Astrocyte (in vitro differentiated cells and primary cell): ENCODE measurements at places on chromosomes 3 and 15.
A peak's percentile ranks its signal among the peaks of the same experiment; 100 is the strongest.

DNA sequence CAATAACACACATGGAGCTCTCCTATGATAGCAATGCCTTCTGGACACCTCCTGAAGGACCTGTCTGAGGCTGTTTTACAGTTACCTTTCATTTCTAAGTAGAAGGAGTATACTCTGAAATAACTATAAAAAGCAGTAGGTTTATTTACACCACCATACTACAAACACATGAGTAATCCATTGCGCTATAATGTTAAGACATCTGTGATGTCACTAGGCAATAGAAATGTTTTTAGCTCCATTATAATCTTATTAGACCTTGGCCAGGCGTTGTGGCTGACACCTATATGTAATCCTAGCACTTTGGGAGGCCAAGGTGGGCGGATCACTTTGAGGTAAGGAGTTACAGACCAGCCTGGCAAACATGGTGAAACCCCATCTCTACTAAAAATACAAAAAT, 24.7 kb downstream of the PXK start:
- no peak for DNase-seq

GRCh38 chr3:23682646-23683045, 123.1 kb upstream of the UBE2E1 start:
- DNase-seq = no peak

GRCh38 chr3:2354702-2355101, 256.0 kb downstream of the CNTN4 start:
- DNase-seq = peak; percentile 2

GRCh38 chr3:124172816-124173215, 180.9 kb upstream of the ROPN1 start:
- DNase-seq = no peak

DNA sequence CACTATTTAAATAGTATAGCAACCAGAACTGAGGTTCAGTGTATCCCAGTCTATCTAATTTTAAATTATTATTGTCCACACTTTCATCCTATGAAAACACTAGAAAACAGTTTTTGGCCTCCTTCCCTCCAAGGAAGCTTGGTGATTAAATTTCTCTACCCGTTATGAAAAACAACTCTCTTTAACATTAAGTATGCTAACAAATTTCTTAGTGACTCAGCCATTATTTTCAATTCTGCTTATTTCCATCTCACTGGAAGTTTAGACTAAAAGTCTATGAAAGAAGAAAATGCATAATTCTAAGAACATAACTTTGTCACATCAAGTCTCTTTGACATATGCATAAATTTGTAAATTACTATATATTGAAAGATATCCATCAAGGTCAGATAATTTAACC, 185.2 kb downstream of the NSUN3 start:
- no peak for DNase-seq

DNA sequence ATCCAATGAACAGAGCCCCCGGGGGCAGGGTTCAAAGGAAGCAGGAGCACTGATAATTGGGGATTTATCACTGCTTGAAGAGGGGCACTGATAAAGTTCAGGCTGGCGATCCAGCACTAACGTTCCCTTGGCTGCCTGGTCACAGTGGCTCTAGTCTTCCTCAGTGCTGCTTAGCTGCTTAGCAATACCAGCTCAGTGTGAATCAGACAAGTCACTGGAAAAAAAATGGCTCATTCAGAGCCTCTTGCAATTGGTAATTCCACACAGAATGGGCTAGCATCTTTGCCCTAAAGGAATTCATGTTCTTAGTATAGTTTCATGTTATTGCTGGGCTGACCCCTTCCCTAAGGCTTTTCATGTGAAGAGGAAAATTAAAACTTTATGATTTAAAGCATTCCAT, 95.7 kb upstream of the SLC2A2 start:
- no peak for DNase-seq

- no peak for DNase-seq
Measured at GRCh38 chr3:122406198-122406597, 9.7 kb downstream of the WDR5B start.

DNA sequence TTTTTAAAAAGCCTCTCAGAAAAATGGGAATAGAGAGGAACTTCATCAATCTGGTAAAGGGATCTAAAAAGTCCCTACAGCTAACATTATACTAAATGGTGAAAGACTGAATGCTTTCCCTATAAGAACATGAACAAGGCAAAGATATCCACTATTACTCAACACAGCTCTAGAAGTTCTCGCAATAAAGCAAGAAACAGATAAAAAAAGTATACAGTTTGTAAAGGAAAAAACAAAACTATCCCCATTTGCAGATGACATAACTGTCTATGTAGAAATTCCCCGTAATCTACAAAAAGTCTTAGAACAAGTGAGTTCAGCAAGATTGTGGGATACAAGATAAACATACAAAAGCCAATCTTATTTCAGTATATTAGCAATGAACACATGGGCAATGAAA, 15.4 kb downstream of the EDC3 start:
- DNase-seq = no peak

GRCh38 chr3:63642488-63642887, 10.0 kb upstream of the SNTN start:
- no peak for DNase-seq

DNA sequence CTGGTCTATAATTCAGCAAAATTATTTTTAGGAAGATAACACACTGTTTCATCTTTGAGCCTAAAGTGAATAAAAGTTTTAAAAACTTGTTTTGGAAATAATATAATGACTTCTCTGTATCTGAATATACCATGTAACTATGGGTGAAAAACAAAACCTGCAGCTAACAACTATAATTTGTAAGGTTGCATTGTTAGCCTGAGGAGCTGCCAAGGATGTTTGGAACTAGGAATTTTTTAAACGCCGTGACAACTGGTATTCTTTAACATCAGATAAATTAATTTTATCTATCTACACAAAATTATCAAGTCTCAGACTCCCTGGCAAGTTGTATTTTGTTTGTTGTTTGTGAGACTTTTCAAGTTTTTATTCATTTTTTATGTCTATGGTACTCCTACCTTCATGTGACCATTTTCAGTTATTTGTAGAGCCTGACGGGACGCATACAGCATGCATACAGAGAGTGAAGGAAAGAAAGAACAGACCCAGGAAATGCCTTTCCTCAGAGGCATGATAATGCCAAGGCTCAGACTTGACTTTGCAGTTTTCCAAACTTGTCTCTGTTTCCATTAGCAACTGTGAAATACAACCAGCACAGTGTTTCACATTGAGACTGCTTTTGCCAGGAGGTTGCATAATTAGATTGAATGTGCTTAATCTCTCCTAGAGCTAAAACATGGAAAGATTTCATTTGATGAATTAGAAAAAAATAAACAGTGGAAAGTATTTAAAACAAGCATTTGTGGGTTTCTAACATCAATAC, 60.8 kb upstream of the ARHGEF26 start:
- DNase-seq = peak; percentile 78

GRCh38 chr3:128782282-128783146, 56.5 kb downstream of the RAB7A start:
- no peak for DNase-seq

- no peak for DNase-seq
Measured at GRCh38 chr3:14761121-14761672, 57.6 kb upstream of the FGD5 start.

DNA sequence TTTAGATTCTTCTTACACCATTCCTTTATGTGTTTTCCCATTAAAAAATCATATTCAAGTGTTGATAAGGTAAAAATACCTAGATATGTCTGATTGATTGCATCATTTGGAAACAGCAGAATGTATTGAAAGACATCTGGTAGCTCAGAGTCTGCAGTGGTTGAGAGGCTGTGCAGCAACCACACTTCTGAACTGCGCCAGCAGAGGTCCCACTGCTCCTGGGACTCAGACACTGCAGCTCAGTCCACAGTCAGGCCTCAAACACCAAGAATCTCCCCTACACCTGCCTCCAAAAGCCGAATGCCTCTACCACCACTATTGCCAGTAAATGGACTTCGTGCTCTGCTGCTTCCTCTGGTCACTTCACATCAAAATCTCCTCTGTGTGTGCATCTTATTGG, 176.9 kb upstream of the LMCD1 start:
- peak; percentile 30 for DNase-seq

DNA sequence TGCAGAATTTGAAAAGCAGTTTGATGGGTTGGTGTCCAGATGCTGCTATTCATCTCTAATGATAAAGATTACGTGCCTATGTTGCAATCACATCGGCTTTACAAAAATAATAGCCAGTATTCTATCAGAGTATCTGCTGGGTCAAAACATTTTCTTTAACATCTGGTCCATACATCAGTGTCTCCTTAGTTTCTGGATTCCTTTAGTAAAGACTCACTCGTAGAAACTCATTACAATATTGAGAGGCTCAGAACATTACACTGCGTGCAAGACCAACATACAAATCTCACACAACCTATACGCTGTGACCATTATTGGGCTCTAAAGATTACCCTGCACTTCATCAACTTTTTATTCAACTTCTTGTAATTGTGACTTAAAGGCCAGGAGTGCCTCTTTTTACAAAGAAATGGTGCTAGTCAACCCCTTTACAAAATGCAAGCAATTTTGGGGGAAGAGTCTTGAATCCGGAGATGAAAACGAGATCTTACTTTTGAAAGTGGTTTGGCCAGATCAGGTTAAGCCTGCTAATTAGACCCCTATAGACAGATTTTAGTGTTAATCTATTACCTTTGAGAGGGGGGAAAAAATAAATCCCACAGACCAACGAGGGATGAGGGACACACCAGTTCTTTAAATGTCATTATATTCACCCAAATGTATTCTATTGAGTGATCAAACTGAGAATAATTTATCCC, 2.9 kb downstream of the TRA2B start:
- DNase-seq = no peak

GRCh38 chr3:32500231-32500630, 2.4 kb downstream of the CMTM6 start:
- DNase-seq = no peak

- DNase-seq = no peak
Measured at GRCh38 chr3:170889132-170889531, 19.1 kb upstream of the RPL22L1 start.

- no peak for DNase-seq
Measured at GRCh38 chr3:63386568-63386967, 108.5 kb downstream of the SYNPR start.

- peak; percentile 16 for DNase-seq
Measured at GRCh38 chr3:186002884-186003472, 65.2 kb upstream of the TRA2B start.

- DNase-seq = no peak
Measured at GRCh38 chr3:128550471-128551126, 57.6 kb upstream of the GATA2 start.

GRCh38 chr3:56467108-56467507, 1.2 kb downstream of the ERC2 start:
- peak; percentile 78 for DNase-seq

GRCh38 chr15:63473007-63473748, 31.2 kb upstream of the USP3 start:
- DNase-seq = no peak

GRCh38 chr3:60990442-60990730, 260.9 kb downstream of the FHIT start:
- DNase-seq = no peak

GRCh38 chr3:153291059-153291685, 129.1 kb downstream of the RAP2B start:
- DNase-seq = no peak

DNA sequence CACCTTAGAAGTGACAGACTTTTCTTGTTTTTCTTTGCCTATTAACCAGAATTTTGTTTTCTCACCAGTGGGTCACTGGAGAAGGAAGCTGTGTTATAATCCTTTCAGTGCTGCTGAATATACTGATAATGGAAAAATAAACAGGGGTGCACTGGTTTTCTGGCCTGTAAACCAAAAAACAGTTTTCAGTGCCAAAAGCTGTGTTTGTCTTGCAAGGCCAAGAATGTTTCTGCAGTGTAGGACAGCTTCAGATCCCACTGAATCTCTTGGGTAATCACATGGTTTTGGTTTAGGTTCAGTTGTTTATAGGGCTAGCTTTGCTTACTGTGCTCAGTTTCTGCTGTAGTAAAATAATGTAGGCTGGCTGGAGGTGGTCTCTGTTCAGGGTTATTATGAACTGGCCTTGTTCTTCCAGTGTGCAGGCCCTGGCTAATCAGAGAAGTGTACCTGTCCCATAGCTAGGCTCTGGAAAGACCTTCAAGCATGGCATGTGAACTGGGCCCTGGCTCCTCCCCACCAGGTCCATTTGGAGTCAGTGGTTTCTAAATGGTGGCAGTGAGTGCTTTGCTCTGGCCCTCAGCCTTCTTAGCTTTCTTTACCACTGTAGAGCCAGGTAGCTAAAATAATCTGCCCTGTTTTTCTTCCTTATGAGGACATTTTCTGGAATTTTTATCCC, 18.7 kb downstream of the PDE8A start:
- no peak for DNase-seq

DNA sequence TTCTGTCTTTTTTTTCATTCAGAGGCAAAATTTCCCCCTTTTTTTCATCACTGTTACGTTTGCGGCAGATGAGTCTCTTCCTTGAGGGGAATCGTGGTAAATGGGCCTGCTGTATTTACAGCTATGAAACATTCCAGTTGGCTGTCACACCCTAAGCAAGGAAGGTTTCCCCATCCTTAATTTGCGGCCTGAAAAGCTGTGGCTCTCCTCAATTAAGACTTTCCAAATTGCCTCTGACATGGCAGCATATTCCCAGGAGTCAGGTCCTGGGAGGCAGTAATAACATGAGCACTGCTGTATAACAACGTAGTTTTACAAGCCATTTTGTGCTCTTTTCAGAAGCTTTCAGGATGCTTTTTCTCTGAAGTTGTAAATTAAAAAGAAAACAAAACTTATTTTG, 420.9 kb downstream of the LPP start:
- no peak for DNase-seq

GRCh38 chr15:69562564-69562963, 109.9 kb downstream of the RPLP1 start:
- DNase-seq = no peak

DNA sequence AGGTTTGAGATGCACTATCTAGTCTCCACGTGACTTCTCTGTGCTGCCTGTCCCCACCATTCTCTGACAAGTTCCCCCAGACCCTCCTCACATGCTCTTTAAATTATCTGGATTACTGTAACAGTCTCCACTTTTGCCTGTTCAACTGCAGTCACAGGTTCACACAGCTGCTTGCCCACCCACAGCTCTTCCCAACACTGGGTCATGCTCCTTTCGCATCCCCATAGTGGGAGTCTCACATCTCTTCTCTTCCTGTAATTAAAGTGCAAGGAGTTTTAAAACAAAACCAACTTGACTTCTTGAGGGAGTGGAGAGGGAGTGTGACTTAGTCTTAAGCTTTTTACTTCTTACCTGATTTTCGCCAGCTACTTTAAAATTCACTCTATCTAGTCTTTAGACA, 178.8 kb downstream of the PLCL2 start:
- DNase-seq = no peak

DNA sequence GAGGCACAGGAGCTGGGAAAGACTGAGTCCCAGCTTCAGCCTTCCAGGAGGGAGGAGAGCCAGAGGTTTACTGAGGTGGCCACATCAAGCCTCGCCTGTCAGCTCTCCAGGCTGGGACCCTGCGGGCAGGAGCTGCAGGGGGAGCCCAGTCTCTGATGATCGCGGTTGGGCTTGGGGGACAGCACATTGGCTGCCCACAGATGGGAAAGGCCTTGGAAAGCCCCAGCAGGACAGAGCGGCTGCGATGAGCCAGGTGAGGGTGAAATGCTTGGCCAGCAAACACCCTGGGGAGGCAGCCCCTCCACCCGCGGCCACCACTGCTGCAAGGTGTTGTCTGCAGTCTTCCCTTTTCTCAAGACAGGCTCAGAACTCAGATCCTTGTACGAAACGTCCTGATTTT, 31.2 kb downstream of the SEC61A1 start:
- DNase-seq = no peak
